ENCODE measurements at places on chromosomes 13 and 19. TPM values are rescaled to one million over a fixed set of nuclear protein-coding genes. Genes with fewer than 3 reads are reported as not detected.

The SLITRK1 gene
- 0.05 TPM for total RNA-seq

The NLRP11 gene
- total RNA-seq, result under 0.01 TPM

GRCh38 chr19:18719541-18719940, 36.1 kb downstream of the CRTC1 start:
- peaks cover 2% of the 10 kb centered on the region for H3K4me1 ChIP-seq
- H3K36me3 ChIP-seq, result no peaks in the 10 kb centered on the region
- no peak overlapping the region for H3K27ac ChIP-seq
- H3K4me3 ChIP-seq, result no peak overlapping the region

- no peak overlapping the region for H3K27ac ChIP-seq
- no peaks in the 10 kb centered on the region for H3K36me3 ChIP-seq
- no peak for DNase-seq
- H3K27me3 ChIP-seq, result no peaks in the 10 kb centered on the region
These were observed 98.2 kb downstream of the RBM26 start for GRCh38 chr13:79307866-79308298.

DNA sequence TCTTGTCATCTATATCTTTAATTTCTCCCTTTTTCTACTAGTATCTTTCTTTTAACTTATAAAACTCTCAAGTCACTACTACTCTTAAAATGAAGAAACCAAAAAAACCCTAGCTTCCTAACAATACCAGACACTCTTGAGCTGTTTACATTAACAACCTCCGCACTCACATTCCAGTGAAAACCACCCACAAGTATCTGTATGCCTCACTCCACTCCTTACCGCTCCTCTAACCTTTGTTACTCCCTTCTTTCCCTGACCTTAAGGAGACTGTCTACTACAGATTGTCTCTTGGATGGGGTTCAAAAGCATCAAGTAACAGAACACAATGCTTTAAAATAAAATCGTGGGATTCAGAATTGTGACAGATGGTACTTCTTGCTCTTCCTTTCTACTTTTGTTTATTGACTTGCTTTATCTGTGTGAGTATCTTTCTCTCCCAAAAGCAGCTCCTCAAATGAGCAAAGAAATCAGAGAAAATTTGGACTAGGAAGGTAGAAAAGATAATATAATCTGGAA, 110.0 kb upstream of the FBXL3 start:
- H3K4me3 ChIP-seq, result no peak overlapping the region
- peaks cover 42% of the 10 kb centered on the region for H3K36me3 ChIP-seq
- DNase-seq, result no peak
- H3K27ac ChIP-seq, result no peak overlapping the region
- H3K27me3 ChIP-seq, result no peaks in the 10 kb centered on the region

DNA sequence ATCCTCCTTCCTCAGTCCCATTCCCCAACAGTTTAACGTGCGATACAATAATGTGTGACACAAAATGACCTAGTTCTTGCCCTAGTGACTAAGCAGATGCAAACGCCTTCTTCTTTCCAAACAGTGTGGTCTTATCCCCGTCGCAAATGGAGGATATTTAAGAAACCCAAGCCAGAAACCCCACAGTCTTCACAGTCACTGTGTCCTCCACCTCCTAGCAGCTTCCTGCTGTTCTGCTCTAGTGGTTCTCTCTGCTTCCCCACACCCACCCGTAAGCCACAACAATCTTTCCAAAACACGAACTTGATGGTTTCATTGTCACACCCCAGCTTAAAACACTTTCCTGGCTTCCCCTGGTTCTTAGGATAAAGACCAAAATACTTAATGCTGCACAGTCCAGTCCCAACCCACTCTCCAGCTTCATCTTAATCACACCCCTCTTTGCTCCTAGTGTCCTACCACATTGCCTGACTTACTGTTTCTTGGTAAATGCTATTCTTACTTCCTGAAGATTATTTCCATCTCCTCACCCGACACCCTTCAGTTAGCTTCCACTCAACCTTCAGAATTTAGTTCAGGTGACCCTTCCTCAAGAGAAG, 32.3 kb downstream of the ITM2B start:
- H3K27ac ChIP-seq, result no peak overlapping the region
- H3K4me3 ChIP-seq, result no peak overlapping the region
- DNase-seq, result peak; percentile 9

The METTL21C gene
- total RNA-seq, result not detected

GRCh38 chr19:4678881-4679790, 9.0 kb upstream of the MYDGF start:
- peaks cover 39% of the 10 kb centered on the region for H3K36me3 ChIP-seq
- DNase-seq, result no peak
- no peak overlapping the region for H3K27ac ChIP-seq
- H3K4me1 ChIP-seq, result no peaks in the 10 kb centered on the region
- H3K4me3 ChIP-seq, result no peak overlapping the region

The KCNC3 gene
- 0.47 TPM for total RNA-seq

DNA sequence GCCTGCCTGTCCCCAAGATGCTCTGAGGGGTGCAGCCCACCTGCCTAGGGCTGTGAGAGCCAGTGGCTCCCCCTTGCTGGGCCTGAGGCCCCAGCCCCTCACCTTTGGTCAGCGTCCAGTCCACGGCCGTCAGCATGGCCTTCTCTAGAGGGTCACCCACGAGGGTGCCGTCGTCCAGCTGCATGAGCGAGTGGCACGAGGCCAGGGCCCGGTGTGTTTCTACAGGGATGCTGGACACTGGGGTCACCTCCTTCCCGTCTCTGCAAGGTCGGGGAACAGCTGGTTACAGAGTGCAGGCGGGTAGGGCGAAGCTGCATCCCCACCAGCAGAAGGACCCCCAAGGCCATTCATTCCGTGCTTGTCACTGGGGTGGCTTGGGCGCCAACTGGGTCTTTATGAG, 9.0 kb downstream of the ATP13A1 start:
- no peaks in the 10 kb centered on the region for H3K4me1 ChIP-seq
- H3K4me3 ChIP-seq, result no peak overlapping the region
- no peaks in the 10 kb centered on the region for H3K27me3 ChIP-seq
- DNase-seq, result no peak
- no peak overlapping the region for H3K27ac ChIP-seq

- DNase-seq, result no peak
- H3K4me1 ChIP-seq, result no peaks in the 10 kb centered on the region
- no peak overlapping the region for H3K4me3 ChIP-seq
- no peaks in the 10 kb centered on the region for H3K27me3 ChIP-seq
- H3K27ac ChIP-seq, result no peak overlapping the region
- no peaks in the 10 kb centered on the region for H3K36me3 ChIP-seq
These were observed 63.9 kb downstream of the LHFPL6 start for GRCh38 chr13:39538816-39539790.

The C1QTNF9B gene
- 0.38 TPM for total RNA-seq

GRCh38 chr13:83183439-83184149, 698.7 kb downstream of the SLITRK1 start:
- no peak overlapping the region for H3K4me3 ChIP-seq
- DNase-seq, result no peak
- H3K36me3 ChIP-seq, result no peaks in the 10 kb centered on the region
- no peaks in the 10 kb centered on the region for H3K27me3 ChIP-seq

- H3K4me1 ChIP-seq, result no peaks in the 10 kb centered on the region
- H3K4me3 ChIP-seq, result no peak overlapping the region
- no peaks in the 10 kb centered on the region for H3K27me3 ChIP-seq
- no peak overlapping the region for H3K27ac ChIP-seq
These were observed 2523.2 kb upstream of the PCDH20 start for GRCh38 chr13:63938851-63939250.

The KANK3 gene
- 3.3 TPM for total RNA-seq

DNA sequence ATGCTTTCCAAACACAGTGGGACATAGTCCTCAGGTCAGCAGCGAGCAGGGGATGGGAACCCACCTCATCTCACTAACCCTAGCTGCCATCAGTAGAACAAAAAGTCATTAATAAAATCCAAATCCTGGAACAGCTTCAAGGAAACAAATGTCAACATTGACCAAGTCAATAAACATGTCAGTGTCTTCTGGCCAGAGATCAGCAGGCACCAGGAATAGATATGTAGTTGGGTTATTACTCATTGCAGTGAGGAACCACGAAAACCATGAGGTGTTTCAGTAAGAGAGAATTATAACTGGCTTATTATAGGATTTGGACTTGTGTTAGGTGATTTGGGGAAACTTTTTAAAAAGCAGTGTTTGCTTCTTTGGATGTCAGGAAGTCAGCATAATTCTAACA, 17.1 kb upstream of the CD33 start:
- H3K4me1 ChIP-seq, result no peaks in the 10 kb centered on the region
- no peak for DNase-seq
- no peaks in the 10 kb centered on the region for H3K27me3 ChIP-seq
- no peaks in the 10 kb centered on the region for H3K36me3 ChIP-seq
- H3K4me3 ChIP-seq, result no peak overlapping the region
- H3K27ac ChIP-seq, result no peak overlapping the region

DNA sequence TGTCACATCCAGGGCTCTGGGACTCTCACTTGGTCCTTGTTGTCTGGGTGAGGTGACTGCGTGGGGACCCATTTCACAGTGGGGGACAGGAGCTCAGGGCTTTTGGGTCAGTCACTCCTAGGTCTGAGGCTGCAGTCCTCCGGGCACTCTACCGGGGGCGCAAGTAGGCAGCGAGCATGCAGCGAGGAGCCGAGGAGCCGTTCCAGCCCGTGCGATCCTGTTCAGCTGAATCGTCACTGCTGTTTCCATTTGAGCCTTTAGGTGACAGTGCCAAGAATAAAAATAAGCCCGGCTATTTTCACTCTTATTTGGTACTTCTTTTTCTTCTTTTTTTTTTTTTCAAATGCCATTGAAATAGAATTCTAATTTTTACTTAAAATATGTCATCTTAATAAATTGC, 126.5 kb downstream of the ZNF536 start:
- no peaks in the 10 kb centered on the region for H3K36me3 ChIP-seq
- no peak for DNase-seq
- no peak overlapping the region for H3K4me3 ChIP-seq
- no peaks in the 10 kb centered on the region for H3K27me3 ChIP-seq

DNA sequence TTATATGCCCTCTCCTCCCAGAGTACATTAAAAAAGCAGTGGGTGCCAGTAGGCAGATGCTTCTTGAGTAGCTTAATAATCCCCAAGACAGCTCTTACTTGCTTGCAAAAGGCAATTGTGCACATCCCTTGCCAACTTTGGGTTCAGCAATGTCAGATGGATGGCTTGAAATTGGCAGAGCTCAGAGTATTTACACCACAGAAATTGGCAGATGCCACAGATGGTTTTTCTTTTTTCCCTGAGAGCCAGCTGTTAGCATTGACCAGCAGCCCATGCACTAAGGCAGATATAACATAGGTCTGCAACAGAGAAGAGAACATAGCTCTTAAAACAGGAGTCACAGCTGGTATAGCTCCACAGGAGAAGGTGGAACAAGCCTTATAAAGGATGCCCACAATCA, 18.4 kb upstream of the RNASEH2B start:
- H3K4me3 ChIP-seq, result no peak overlapping the region
- peak overlapping the region; percentile 68 for H3K27ac ChIP-seq
- H3K4me1 ChIP-seq, result peaks cover 39% of the 10 kb centered on the region
- no peaks in the 10 kb centered on the region for H3K27me3 ChIP-seq
- H3K36me3 ChIP-seq, result no peaks in the 10 kb centered on the region

Data from thymus (tissue), 14 donors.